Thymus (tissue), 14 donors: ENCODE measurements at places on chromosomes 11 and 22.

DNA sequence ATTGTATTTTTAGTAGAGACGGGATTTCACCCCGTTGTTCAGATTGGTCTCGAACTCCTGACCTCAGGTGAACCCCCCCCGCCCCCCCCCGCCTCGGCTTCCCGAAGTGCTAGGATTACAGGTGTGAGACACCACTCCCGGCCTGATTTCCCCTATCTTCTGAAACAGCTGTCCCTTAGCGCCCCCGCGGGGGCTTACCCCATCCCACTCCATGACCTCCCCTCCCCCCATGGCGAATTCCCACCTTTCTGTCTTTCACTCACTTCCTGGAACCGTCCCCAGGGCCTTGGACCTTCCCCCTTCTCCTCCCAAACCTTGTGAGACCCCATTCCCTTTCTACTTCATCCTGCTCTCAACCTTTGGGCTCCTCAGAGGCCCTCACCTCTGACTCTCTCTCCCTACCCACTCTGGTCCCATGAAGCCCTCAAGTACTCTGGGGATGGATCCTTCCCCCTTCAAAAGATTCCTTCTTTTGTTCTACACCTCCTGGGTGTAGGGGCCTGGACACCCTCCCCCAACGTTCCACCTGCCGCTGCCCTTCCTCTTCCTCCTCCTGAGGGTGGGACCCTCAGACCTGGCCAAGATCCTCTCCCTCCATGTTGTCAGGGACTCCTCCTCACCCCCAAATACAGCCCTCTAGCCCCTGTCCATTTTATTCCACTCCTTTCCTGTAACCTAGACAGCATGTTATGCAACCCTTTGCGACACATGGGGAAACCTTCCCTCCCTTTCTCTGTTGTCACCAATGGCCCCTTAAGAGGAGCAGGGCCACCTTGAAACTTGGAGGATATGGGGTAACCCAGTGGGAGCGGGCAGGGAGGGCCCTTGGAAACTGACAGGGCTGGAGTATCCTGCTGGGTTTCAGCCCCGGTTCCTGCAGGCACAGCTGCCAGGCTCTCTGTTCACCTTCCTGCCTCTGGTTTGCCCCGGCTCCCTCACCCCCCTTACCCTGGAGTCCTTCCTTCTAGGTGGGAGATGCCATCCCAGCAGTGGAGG, 1.1 kb downstream of the PRDX5 start:
- DNase-seq, result no peak

- no peak for DNase-seq
Measured at GRCh38 chr11:66883016-66883965, 26.4 kb downstream of the LRFN4 start.

DNA sequence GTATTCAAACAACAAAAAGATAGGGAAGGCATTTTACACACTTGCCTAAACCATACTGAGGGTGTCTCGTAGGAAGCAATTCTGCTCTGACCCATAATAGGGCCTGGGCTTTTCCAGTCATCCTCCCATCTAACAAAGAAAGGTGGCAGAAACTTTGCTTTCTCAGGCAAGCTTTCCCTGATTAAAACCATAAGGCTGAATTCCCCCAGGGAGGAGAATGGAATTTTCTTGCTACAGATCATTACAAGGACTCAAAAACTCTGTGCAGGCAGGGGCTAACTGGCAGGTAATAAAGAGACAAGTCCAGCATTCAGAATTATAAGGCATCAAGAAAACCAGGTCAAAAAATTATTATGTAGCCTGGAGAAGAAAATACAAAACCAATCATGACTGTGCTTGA, 90.4 kb downstream of the RBFOX2 start:
- DNase-seq, result no peak

GRCh38 chr22:32799496-32799895, 2.0 kb upstream of the TIMP3 start:
- DNase-seq, result no peak

- no peak for DNase-seq
Measured at GRCh38 chr11:131810541-131810940, 440.1 kb downstream of the NTM start.

DNA sequence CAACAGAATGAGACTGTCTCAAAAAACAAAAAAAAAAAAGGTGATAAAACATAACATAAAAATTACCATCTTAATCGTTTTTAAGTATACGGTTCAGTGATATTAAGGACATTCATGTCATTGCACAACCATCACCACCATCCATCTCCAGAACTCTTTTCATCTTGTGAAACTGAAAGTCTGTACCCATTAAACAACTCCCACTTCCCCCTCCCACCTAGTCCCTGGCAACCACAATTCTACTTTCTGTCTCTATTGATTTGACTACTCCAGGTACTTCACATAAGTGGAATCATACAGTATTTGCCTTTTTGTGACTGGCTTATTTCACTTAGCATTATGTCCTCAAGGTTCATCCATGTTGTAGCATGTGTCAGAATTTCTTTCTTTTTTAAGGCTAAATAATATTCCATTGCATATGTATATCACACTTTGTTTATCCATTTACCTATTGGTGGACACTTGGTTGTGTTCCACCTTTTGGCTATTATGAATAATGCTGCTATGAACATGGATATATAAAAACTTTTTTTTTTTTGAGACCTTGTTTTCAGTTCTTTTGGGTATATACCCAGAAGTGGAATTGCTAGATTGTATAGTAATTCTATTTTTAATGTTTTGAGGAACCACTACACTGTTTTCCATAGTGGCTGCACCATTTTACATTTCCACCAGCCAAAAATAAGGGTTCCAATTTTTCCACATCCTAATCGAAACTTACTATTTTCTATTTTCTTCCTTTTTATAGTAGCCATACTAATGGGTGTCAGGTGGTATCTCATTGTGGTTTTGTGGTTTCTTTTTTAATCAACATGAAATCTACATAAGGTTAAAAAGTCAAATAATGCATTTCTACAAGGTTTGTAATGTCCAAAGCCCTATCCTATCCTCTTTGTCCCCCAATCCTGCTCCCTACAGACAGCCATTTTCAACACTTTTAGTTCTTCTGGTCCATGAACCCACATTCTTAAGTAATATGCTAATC, 23.4 kb upstream of the PIK3C2A start:
- no peak for DNase-seq

GRCh38 chr11:119816660-119817059, 87.7 kb upstream of the NECTIN1 start:
- DNase-seq, result no peak

DNA sequence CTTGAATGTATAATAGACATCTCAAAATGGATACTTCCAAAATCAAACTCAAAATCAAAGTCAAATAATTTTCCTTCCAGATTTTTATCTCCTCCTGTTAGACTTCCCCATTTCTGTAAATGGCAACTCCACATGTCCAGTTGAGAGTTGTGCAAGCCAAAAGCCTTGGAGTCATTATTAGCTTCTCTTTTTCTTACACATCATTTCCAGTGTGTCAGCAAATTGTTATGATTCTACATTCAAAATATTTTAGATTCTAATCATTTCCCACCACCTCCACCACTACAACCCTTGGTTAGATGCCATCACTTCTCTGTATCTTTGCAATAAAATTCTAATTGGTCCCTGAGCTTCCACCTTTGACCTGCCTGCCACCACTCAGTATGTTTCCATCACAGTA, 155.7 kb downstream of the CNTN5 start:
- DNase-seq, result no peak

DNA sequence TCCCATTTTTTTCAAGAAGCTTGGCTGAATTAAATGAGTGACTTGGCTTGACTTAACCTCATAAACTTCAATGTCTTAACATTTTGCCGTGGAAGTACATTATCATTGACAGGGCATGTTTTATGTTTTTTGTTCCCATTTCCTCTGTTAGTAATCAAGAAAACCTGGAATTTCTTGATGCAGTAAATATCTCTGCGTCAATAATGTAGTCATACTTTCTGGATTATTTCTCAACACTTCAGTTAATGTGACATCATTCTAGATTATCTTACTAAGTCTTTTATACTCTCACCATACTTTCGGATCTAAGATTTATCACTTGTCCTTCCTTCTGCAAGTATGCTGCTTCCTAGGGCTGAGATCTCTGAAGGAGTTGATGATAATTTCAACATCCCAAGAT, 58.6 kb upstream of the PGR start:
- DNase-seq, result no peak

- no peak for DNase-seq
Measured at GRCh38 chr11:47257517-47258316, at the start of gene NR1H3. TSS of gene NR1H3 (plus strand) at chr11:47257996. CDS start at chr11:47259217, 1,221 bp downstream.

GRCh38 chr11:86941871-86942599, 13.2 kb downstream of the FZD4 start:
- DNase-seq, result no peak

GRCh38 chr11:95891423-95892170, 32.3 kb downstream of the MTMR2 start:
- DNase-seq, result no peak

DNA sequence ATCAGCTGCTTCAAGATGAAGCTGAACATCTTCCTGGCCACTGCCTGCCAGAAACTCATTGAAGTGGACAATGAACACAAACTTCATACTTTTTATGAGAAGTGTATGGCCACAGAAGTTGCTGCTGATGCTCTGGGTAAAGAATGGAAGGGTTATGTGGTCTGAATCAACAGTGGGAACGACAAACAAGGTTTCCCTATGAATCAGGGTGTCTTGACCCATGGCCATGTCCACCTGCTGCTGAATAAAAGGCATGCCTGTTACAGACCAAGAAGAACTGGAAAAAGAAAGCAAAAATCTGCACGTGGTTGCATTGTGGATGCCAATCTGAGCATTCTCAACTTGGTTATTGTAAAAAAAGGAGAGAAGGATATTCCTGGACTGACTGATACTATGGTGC, 22.2 kb upstream of the BIRC3 start:
- no peak for DNase-seq

DNA sequence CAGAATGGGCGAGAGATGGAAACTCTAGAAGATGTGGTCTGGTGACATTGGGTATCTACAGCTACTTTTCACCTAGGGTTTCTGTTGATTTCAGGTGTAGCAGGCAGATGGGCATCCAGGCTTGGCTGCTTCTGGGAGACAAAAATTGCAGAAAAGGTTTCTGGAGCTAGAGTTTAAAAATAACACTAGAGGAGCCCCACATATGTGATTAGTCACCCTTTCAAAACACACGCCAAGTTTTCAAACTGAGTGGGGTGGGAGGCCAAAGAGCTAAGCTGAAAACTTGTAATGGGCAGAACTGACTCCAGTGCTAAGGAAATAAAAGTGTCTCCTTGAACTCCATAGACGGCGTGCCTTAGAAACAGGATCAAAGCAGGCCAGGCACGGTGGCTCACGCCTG, 80.8 kb downstream of the GRK3 start:
- no peak for DNase-seq

- no peak for DNase-seq
Measured at GRCh38 chr22:43392385-43392989, 19.3 kb upstream of the MPPED1 start.

GRCh38 chr11:32069361-32070058, 21.4 kb upstream of the RCN1 start:
- no peak for DNase-seq

- no peak for DNase-seq
Measured at GRCh38 chr22:18087350-18087855, 9.6 kb downstream of the PEX26 start.

DNA sequence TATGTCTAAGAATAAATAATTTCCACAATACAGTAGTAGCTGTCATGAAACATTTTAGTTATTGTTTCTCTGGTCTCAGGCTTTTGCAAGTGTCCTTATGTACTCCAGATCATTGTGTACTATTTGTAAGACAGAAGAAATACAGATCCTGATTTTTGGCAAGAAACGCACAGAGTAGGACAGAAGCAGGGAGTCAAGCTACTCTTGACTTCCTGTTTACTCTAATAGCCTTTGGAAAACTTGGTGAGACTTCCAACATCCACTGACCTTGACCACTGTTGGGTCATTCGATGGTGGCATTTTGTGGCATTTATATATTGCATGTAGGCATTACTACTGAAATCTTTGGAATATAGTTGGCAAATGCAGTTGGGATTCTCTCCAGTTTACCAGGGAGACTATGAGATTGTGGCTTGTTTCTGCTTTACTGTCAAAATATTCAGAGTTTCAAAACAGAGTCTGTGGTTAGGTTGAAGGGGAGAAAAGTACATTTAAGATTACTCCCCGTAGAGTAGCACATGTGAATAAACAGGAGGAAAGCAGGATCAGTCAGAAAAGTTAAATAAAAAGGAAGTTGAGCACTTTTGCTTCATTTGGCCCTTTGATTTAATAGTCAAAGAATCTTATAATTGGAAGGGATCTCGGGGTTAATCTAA, 726.1 kb upstream of the CCDC90B start:
- DNase-seq, result no peak

GRCh38 chr22:49692499-49693225, 135.0 kb downstream of the BRD1 start:
- no peak for DNase-seq

- no peak for DNase-seq
Measured at GRCh38 chr22:50186761-50187523, 1.2 kb downstream of the TRABD start.

- no peak for DNase-seq
Measured at GRCh38 chr11:74347381-74347780, 35.9 kb upstream of the P4HA3 start.

DNA sequence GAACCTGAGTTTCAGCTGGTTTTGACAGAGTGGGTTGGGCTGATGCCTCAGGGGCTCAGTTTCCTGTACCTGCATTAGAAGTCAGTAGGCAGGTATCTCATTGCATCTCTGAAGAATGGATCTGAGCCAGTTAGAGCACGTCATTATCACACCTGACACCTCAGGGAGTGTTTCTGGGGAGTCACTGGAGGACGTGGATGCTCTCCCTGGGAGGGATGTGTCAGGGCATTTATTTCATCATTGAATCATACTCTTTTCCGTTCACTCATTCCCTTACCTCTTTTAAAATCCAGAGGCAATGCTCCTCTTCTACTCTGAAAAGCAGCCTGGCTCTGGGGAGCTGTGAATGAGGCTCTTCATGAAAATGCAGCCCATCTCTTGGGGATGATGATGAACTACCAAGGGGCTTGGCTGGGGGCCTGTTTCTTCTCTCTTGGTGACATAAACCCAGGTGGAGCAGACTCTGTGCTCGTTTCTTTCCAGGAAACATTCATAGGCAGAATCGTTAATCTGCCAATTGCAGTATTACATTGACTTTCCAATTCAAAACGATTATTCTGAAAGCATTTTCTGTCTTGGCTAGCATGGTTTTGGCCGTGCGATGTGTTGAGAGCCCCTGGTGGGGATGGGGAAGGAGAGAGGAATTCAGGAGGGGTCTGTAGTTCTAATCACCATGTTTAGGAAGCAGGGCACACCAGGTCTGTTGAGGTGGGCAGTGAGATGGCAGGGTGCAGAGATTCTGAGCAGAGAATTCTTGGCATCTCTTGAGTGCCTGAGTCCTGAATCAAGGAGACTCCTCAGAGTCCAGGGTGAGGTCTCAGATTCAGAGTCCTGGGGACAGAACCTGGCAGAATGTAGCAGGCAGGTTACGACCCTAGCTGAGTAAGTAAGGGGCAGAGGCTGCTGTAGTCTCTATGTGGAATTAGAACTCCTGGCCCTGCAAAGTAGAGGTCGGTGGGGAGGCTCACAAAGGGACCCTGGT, 12.6 kb downstream of the PARVA start:
- DNase-seq, result no peak

DNA sequence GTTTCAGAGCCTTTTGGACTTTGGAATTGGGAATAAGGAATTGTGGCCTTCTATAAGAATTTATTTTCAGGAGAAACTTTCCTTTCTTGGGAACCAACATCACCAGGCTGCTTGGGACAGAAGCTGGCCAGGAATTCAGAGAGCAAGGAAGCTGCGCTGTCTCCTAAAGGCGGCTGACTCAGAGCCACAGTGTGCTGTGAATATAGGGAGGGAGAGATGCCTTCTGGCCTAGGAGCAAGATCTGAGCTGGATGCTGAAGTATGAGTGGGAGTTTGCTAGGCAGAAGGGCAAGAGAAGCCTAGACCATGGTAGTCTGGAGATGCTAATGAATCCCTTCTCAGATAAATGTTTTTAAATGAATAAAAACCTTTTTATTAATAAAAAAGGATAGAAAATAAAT, 213.7 kb upstream of the TBCEL start:
- no peak for DNase-seq
